ENCODE measurements at places on chromosomes 4 and X.

- no peak for DNase-seq
Measured at GRCh38 chr4:100833906-100834305, 316.1 kb upstream of the EMCN start.

DNA sequence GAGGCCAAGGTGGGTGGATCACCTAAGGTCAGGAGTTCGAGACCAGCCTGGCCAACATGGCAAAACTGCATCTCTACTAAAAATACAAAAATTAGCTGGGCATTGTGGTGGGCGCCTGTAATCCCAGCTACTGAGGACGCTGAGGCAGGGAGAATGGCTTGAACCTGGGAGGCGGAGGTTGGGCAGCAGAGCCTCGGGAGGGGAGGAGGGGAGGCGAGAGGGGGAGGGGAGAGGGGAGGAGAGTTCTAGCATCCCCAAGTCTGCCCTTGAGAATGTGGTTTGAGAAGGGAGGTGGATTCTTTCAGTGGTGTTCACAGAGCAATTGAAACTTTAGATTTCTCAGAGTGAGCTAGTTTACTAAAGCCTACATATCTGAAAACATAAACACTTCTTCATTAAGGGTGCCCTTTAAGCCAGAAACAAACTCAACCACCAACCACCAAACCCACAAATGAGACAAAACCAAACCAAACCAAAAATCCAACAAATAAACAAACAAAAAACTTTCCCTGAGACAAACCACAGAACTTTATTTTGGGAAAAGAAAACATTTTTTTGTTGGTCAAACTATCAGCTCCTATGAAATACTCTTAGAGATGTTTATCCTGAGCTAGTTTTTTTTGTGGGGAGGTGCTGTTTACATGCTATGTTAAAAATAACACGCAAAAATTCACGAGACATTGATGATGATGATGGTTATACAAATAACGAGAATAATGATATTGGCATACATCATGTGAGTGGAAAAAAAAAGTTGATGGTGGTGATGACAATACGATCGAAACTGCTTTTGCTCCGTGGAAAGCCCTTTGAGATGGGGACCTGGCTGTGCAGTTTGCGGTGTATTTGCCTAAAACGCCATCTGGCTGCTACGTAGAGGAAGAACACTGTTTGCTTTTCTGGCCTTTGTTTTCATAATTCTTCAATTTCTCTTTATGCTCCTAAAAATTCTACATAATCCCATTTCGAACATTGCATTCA is 98.2 kb upstream of the PRKX start:
- peak; percentile 8 for DNase-seq

GRCh38 chr4:188297873-188298272 is 158.6 kb downstream of the TRIML1 start:
- DNase-seq: no peak

- DNase-seq: no peak
Measured at GRCh38 chrX:42176789-42177188, 253.4 kb upstream of the CASK start.

DNA sequence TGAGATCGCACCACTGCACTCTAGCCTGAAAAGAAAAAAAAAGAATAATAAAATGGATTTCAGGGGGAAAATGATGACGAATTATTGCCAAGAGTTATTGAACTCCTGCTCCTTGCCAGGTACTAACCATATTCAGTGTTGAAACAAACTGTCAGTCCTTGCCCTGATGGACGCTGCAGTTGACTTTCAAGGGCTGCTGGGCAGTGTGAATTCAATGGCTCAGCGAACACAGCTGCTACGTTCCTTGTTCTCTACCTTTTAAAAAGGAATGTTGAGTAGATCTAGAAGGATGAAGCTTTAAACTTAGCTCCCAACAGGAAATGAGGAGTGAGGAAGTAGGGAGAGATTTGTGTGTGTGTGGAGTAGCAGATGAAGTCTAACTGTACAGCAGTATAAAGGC is 2.7 kb downstream of the LIMCH1 start:
- peak; percentile 0 for DNase-seq

- DNase-seq: no peak
Measured at GRCh38 chrX:130048686-130049222, 61.5 kb downstream of the ELF4 start.

DNA sequence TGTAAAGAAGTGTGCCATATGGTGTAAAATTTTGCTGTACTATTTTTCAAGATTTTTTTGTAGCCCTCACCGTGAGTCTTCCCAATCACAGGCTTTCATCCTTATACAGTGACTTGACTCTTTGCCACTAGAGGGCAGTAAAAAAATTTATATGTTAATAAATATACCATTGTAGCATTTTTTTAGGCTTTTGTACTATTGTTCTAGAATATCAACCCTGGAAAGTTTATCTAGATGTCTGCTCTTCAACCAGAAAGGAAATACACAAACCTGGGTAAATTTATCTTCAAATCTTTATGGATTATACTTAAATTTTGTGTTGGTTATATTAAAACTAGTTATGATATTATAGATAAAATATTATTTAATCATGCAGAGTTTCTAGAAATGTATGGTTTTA is 235.3 kb downstream of the TENM3 start:
- peak; percentile 64 for DNase-seq

- no peak for DNase-seq
Measured at GRCh38 chr4:109608879-109609278, 48.8 kb downstream of the MCUB start.

DNA sequence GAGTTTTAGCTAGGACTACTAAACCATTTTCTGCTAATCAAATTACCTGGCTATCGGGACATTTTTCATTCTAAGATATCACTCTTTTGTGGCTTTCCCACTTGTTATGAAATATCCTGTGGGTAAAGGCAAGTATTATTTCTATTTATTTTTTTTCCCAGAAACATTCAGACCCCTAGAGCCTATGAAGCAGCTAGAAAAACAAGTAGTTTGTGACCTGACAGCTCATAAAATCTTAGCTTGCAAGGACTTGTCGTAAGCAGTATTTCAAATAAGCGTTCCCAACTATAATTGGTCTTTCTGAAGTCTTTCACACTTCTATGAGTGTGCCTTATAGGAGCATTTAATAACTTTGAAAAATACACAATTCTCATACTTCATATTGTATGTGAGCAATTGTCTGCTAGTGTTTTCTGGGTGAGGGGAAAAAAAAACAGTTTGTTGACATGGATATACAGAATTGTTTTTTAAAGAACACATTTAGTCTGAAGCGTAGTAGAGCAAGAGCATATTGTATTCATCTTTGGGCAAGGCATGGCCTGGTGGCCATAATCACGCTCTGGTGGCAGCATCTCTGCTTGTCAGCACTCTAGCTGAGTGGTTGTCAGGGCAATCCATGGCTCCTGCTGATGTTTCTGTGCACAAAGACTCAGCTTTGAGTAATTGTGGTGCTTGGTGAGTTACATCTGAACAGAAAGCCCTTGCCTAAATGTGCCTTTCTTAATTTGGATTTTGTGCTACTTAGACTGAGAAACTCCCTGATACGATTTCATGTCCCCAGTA is 2.6 kb downstream of the MCUB start:
- peak; percentile 17 for DNase-seq

DNA sequence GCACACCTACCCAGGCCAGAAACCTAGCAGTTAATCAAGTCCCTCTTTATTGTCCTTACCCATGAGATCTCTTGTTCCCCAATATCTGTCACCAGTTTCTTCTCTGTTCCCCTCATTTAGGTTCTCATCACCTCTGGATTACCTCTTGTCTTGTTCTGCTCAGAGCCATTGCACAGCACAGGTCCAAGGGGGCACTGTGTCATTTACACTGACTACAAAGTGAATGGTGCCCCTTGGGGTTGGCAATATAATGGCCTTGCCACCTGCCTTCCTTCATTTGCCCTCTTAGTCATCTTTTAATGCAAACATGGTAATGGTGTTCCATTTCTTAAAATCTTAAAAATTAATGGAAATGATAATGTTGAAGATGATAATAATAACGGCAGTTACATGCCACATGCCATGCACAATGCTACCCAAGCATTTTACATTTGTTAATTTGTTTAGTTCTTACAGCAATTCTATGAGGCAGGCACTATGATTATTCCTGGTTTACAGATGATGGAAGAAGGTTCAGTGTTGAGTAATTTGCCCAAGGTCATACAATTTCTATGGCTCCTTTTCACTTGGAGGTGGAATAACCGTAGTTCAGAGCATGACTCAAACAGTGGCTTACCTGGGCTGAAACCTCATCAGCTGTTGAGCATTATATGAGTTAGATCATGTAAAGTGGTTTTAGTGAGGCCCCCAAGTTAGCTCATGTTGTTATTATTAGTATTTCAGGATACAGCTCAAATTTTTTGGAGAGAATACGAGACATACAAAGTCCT is 117.9 kb downstream of the RASL11B start:
- no peak for DNase-seq

DNA sequence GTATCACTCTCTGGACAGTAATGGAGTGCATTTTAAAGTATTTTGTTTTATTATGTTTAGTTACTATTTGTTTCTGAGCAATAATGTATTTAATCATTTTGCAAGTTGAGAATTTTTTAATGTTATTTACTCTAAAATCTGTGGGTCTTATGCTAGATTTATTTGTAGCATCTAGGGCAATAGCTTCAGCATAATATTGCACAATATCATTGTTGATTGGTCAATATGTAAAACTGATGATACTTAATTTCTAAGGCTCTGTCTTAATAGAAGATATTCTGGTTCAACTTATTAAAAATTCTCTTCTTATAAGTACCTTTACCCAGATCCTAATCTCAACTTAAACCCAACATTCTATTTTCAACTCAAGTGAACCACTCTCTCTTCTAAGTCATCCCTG is 11.5 kb downstream of the SFRP2 start:
- DNase-seq: no peak

GRCh38 chr4:6362896-6363295 is 93.2 kb downstream of the WFS1 start:
- no peak for DNase-seq

- no peak for DNase-seq
Measured at GRCh38 chr4:65007841-65008439, 598.7 kb upstream of the TECRL start.

GRCh38 chr4:124804041-124804440 is 91.5 kb upstream of the ANKRD50 start:
- DNase-seq: no peak

GRCh38 chr4:139015948-139016471 is 429 bp downstream of the NOCT start:
- no peak for DNase-seq

- DNase-seq: peak; percentile 44
Measured at GRCh38 chrX:57156397-57157049, 19.3 kb upstream of the SPIN2A start.

- DNase-seq: no peak
Measured at GRCh38 chr4:19508442-19508841, 743.3 kb upstream of the SLIT2 start.

GRCh38 chr4:89056953-89057398 is at the start of gene FAM13A:
TSS of gene FAM13A (minus strand) at chr4:89057185. CDS start at chr4:89056964, 221 bp downstream.
- peak; percentile 91 for DNase-seq

DNA sequence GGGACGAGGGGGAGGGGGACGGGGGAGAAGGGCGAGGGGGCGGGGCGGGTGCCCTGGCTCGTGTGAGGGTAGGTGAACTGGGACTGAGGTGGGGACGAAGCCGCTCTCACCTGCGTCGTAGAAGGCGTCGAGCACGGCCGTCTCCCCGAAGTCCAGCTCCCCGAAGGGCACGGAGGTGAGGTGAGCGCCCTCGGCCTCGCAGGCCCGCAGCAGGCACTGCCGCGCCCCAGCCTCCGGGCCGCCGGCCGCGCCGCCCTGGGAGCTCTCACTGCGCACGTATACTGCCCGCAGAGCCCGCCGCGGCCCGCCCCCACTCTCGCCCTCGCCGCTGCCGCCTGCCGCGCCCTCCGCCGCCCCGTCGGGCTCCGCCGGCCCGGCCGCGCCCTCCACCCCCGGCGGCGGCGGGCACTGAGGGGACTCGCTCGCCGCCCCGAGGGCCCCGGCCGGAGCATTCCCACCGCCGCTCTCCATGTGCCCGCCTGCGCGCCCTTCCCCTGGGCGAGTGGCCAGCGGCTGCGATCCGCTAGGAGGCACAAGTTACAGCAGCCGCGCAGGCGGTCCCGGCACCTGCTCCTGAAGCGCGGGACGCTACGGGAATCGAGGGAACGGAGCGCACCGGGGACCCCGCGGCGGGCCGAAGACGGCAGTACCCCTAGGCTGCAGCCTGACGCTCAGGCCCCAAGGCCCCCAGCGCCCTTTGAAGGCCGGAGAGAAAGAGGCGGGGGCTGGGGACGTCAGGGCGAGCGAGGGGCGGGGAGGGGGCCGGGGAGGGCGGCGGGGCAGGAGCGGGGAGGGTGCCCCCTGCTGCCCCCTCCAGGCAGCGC is at the start of gene MAP3K15:
MAP3K15 (minus strand) TSS at position 718 of the 824 bp plus-strand sequence; CDS start at position 471, 247 bp downstream.
- no peak for DNase-seq

DNA sequence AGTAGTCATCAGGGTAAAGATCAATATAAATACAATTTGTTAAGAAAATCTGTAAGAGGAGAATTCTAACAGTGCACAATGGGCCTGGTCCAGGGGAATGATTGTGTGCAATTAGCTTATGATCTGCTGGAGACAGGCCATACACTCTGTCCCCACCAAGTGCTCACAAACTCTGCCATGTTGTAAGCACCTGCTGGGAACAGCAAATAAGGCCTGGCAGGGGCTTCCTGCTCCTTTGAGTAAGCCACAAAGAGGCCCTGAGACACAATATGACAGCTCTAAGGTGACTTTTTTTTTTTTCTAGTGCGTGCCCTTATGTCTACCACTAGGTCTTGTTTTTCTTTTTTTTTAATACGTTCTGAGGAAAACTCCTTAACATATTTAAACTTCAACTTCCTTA is 866.3 kb upstream of the PCDH7 start:
- DNase-seq: no peak

DNA sequence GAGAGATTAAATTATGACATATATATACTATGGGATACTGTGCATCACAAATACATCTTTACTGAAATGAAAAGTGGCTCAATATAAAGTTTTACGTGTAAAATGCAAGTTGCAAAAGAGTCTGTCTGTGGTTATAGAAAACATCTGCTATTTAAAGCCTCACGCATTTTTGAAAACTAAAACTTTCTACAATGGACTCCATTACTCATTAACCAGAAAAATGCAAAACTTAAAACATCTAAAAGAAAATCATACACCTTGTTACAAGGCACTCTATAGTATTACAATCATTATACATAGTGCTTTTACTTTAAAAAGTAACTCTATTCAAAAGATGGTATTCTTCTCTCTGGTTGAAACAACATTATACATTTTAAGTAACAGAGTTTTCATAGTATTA is 755.6 kb downstream of the DMD start:
- DNase-seq: no peak

GRCh38 chr4:142274137-142274536 is 572.0 kb downstream of the INPP4B start:
- DNase-seq: no peak

GRCh38 chr4:140789759-140790158 is 33.6 kb upstream of the TBC1D9 start:
- DNase-seq: no peak

GRCh38 chr4:32890398-32890797 is 2170.2 kb downstream of the PCDH7 start:
- DNase-seq: no peak

- no peak for DNase-seq
Measured at GRCh38 chr4:150021483-150021882, 56.8 kb upstream of the DCLK2 start.

DNA sequence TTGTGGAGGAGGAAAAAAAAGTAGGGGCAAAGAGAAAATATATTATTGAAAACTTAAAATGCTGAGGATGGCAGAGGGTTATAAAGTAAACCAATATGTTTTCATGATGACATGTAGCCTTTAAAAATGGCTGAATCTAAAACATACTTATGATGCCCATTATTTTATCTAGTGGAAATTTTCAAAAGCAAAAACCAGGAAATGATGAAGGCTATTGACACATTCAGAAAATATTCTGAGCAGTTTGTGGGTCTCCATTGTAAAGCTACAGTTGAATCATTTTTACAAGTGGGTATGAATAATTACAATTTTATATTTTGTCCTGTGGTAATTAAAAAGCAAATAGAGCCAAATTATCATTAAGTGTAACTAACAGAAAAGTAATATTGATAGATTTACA is 10.7 kb downstream of the PLS3 start:
- no peak for DNase-seq

Measured in NCI-H526 (cell line).